ENCODE measurements at places on chromosomes 2 and 18. TPM values are rescaled to one million over a fixed set of nuclear protein-coding genes. Genes with fewer than 3 reads are reported as not detected.

The FEV gene
- not detected for polyA plus RNA-seq

The GYPC gene
- polyA plus RNA-seq = 78.8 TPM

The IL36G gene
- polyA plus RNA-seq = not detected

DNA sequence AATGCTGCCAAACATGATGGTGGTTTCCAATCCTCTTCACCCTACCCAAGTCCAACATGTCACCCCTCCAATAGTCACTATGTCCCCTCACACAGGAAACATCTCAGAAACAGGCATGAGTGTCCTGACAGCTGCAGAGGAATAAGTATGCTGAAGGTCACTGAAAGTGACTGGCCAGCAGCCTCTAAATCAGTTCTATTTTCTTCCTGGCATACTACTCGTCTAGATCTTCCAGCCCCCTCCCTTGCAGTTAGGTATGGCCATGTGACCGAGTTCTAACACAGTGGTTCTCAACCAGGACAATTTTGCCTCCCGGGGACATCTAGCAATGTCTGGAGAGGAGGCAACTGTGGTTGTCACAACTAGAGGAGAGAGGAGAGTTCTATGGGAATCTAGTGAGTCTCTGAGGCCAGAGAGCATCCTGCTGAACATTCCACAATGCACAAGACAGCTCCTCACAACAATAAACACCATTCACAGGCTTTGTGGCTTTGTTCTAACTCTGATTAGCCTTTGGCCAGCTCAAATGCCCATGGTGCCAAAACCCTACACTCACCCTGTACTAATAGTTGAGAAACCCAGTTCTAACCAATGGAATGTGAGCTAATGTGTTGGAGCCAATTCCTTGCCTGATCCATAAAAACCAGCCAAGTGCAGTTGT lies 12.6 kb upstream of the ID2 start:
- no peaks in the 10 kb centered on the region for H3K36me3 ChIP-seq
- no peaks in the 10 kb centered on the region for H3K27me3 ChIP-seq
- H3K4me1 ChIP-seq = no peaks in the 10 kb centered on the region
- DNase-seq = no peak

The SERPINB11 gene
- not detected for polyA plus RNA-seq

GRCh38 chr18:26190506-26190905 lies 35.7 kb upstream of the TAF4B start:
- H3K36me3 ChIP-seq = no peaks in the 10 kb centered on the region
- no peaks in the 10 kb centered on the region for H3K4me1 ChIP-seq
- H3K4me3 ChIP-seq = no peak overlapping the region
- H3K27me3 ChIP-seq = no peaks in the 10 kb centered on the region
- no peak overlapping the region for H3K27ac ChIP-seq
- DNase-seq = no peak

DNA sequence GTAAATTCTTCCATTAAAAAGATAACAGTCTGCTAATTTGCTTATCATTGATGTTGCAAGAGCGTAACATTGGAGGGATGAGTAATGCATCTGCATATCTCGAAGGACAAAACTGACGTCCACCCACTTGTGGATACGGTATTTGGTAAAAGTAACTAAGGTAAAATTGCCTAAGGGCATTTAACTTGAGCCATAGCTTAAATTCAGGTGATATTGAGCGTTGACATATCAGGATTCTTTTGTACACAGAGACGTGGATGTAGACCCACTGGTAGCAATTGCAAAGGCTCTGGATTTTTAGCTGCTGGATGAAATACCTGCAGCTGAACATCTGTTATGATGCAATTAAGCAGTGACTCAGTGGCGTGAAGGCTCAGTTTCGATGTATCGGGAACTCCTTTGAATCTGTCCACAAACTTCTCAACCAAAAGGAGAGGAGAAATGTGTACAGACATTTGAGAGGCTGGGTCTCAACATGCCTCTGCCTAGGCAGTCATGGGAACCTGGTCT lies 119.3 kb downstream of the SPTBN1 start:
- DNase-seq = no peak
- no peaks in the 10 kb centered on the region for H3K36me3 ChIP-seq
- no peak overlapping the region for H3K27ac ChIP-seq

The LINC00305 gene
- polyA plus RNA-seq = not detected

- no peaks in the 10 kb centered on the region for H3K36me3 ChIP-seq
- no peaks in the 10 kb centered on the region for H3K27me3 ChIP-seq
- H3K4me1 ChIP-seq = no peaks in the 10 kb centered on the region
- H3K27ac ChIP-seq = no peak overlapping the region
- no peak overlapping the region for H3K4me3 ChIP-seq
Observed at GRCh38 chr2:205511641-205512040, 170.7 kb upstream of the NRP2 start.

The SCYGR4 gene
- polyA plus RNA-seq = 0.17 TPM

The SELENOI gene
- 17.7 TPM for polyA plus RNA-seq

Measured in left lung (tissue), 14 donors.